ENCODE measurements at places on chromosomes 4 and X.
A peak's percentile ranks its signal among the peaks of the same experiment; 100 is the strongest.

DNA sequence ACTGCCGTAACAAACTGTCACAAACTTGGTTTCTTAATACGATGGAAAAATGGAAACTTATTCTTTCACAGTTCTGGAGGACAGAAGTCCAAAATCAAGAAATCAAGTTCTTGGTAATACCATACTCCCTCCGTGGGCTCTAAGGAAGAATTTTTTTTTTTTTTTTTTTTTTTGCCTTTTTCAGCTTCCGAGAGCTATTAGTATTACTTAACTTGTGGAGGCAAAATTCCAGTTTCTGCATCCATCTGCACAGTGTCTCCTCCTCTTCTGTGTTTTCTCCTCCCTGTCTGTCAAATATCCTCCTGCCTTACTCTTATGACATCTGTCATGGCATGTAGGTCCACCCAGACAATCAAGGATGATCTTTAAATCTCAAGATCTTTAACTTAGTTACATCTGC lies 426.6 kb downstream of the SPRY1 start:
- no peak for DNase-seq

GRCh38 chrX:132689612-132690563 lies 201.1 kb upstream of the MBNL3 start:
- no peak for DNase-seq

GRCh38 chr4:102789317-102789717 lies 28.5 kb upstream of the MANBA start:
- DNase-seq = no peak

DNA sequence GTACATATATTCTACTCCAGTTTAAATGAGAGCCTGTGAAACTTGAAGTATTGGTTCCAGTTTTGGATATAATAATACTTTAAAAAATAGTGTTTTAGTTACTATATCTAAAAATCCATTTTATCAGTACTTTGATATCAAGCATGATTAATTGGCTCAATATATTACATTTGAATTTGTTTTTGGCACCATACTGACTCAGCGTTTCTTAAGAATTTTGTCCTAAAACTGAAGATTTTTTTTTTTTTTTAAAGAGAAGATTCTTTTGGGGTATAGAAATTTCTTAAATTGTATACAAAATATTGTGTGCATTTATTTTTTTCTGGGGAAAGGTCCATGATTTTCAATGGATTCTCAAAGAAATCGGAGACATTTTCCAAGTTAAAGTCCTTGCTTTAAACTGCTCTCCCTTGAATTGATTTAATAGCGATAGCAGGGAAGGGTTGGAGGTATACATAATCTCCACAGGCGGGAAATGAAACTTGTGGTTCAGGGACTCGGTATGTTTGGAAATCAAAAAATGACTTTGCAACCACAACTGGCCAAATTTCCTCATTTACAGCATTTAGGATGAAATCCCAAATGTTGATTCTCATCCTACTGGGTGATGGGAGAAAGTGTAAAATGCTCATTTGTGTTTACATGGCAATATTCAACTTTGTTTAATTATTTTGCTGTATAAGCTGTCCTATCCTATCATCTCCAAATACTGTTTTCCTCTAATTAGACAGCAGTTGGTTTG lies 62.3 kb downstream of the TMA16 start:
- no peak for DNase-seq

- DNase-seq = peak; percentile 12
Measured at GRCh38 chr4:153257151-153257620, 52.9 kb downstream of the TRIM2 start.

DNA sequence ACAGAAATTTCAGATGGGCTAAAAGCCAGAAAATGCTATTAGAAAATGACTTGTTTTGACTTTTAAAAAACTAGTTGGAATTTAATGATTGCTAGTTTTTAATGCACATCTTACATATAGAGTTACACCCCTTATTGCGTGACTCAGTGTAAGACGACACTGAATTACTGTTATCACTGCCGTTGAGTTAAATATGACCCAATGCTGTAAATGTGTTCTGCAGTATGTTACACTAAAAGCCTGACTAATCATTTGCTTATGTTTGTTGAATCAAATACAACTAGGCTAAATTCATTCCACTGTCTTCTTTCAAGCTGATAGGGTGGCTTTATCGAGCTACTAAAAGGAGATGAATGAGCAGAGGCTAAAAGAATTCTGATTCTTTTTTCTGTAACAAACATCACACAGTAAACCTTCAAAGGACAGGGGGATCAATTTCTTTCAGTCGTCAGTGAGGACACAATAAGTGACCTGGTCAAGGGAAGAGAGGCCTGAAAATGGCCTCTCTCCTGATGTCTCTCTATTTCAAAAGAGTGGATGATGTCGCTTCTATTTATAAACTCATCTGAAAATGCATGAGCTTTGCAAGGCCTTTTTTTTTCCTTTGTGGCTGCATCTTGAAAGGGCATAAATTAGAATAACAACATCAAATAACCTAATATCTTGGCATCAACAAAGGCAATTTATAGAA lies 142.2 kb upstream of the KCNIP4 start:
- no peak for DNase-seq

DNA sequence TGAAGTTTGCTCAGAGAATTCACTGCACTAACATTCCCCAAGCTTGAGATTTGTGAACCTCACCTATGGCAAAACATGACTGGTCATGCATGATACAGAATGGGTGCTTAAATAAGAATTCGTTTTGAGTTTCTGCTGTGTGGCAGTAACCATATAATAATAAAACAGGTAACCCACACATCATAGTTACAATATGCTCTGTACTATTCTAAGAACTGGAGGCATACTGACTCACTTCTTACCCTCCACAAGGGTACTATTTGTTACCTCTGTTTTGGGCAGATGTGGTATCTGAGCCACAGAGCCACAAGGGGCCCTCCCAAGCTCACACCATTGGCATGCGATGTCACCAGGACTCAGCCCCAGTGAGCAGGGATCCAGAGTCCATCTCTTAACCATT lies 17.6 kb downstream of the SLC2A9 start:
- DNase-seq = no peak

DNA sequence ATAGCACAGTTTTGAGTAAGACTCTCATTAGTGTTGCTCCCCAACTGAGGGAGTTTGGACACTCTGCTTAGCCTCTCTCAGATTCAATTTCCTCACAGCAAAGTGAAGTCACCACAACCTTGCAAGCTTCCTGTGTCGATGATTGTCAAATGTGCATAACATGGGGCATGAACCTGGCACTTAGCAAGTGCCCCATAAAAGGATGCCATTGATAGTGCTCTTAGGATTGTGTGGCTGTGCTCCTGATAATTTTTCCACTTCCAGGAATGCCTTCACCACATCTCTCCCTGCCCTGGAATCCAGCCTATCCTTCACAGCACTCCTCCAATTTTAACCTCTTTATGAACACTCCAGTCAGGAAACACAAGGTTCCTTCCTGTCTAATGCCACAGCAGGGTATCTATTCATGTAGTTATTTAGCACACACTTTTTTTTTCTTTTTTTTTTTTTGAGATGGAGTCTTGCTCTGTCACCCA lies 309.4 kb downstream of the PPP3CA start:
- DNase-seq = no peak

- DNase-seq = no peak
Measured at GRCh38 chrX:25070038-25070437, 54.3 kb upstream of the ARX start.

GRCh38 chr4:25769251-25769650 lies 93.5 kb downstream of the SEL1L3 start:
- no peak for DNase-seq

GRCh38 chrX:121902463-121902862 lies 855.1 kb downstream of the GLUD2 start:
- no peak for DNase-seq

DNA sequence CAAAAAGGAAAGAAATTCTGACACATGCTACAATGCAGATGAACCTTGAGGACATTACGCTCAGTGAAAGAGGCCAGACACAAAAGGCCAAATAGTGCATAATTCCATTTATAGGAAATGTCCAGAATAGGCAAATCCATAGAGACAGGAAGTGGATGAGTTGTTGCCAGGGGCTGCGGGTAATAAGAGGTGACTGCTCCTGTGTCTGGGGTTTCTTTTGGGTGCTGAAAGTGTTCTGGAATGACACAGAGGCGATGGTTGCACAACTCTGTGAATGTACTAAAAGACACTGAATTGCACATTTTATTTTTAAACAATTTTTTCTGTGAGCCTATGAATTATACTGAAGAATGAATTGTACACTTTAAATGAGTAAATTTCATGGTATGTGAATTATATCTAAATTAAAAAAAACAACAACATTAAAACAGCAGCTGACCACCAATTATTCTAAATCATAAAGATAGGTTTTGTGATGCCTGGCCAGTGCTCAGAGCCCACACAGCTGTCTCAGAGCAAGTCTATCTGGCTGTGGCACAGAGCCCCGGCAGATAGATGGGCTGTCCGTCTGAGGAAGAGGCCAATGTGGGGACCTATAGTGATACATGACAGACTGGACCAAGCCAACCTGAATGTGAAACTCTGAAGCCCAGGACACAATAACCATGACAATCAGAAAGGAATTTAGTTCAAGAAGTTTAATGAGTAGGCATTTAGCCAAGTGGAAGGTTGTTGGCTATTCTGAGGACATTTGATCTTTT lies 23.5 kb upstream of the IRAK1 start:
- no peak for DNase-seq

DNA sequence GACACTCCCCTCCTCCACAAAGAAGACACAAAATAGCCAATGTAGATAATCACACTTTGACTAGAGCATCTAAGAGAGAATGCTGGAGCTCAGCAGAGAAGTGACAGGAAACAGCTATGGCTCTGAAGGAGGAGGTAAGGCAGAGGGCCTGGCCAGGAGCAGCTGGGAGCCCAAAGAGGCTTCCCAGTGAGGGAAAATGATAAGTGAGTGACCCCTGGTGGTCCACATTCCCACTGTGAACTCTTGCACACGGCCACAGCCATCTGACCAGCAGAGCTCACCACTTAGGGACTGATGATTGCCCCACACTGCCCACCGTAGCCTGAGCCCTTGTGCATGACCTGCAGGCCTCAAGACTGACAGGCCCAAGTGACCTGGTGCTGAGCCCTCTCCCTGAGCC lies 162.7 kb upstream of the GALNTL6 start:
- DNase-seq = no peak

GRCh38 chr4:53128231-53128630 lies 237.6 kb downstream of the SCFD2 start:
- DNase-seq = no peak

DNA sequence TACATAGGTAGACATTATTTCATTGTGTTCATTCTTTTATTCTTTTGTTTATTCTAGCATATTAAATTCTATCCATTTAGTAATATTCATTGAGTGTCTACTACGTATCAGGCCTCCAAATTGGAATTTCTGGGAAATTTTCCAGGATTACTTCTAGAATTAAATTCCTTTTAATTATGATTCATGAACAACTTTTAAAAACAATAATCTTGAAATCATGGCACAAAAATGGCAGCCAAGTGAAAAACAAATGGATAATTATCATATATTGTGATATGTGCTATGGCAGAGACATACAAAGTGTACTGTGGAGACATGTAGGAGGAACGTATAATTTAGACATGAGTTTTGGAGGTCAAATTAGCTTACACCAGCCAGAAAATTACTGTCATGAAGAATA lies 868.5 kb downstream of the FAT4 start:
- no peak for DNase-seq

- DNase-seq = no peak
Measured at GRCh38 chrX:45056428-45057145, 144.1 kb downstream of the DIPK2B start.

DNA sequence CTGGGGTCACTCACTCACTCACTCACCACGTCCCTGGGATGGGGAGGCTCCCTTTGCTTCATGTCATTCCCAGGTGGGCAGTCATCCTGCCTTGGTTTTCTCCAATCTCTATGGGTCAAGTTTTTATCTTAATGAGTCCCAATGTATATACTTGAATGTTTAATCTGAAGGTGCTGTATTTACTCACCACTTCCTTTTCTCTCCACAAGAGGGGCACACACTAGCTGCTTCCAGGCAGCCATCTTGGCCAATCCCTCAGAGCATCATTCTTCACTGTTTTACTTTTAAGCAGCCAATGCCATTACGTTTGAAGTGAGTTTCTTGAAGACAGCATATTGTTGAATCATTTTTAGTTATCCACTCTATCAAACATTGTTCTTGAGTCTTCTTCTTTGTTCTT lies 153.4 kb upstream of the ARSJ start:
- no peak for DNase-seq

- no peak for DNase-seq
Measured at GRCh38 chr4:118872181-118872580, 16.5 kb upstream of the SYNPO2 start.

DNA sequence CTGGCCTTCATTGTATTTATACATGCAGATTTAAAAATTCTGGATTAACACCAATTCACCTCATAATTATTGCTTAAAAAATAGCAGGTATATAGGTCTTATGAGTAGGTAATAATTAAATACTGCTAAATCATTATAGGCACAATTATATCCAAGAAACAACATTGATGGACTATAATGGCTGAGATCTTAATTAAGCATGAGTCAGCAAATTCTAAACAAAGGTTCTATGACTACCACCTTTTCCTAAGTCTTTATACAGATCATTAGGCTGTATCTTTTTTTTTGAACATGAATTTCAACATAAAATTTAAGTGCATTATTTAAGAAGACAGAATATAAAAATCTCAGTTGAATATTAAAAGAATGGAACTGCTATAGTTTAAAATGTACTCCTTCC lies 1678.7 kb upstream of the PCDH10 start:
- DNase-seq = no peak

Data from activated T-cell treated with anti-CD3 and anti-CD28 coated beads for 24 hours (primary cell).